ENCODE measurements at places on chromosomes 7 and 10. TPM values are rescaled to one million over a fixed set of nuclear protein-coding genes. Genes with fewer than 3 reads are reported as not detected.

Gene UTF1
- total RNA-seq = not detected

Gene CAMK2B
- 1.6 TPM for total RNA-seq

Gene C10orf62
- total RNA-seq = not detected

Gene ADGRA1
- total RNA-seq = not detected

Gene ANKRD2
- 2.3 TPM for total RNA-seq

Gene POLR2J
- total RNA-seq = 48.9 TPM

Gene CLCN1
- not detected for total RNA-seq

Gene PON3
- total RNA-seq = 3.4 TPM

Gene PYROXD2
- total RNA-seq = 7.0 TPM

Gene HABP2
- not detected for total RNA-seq

Gene FOXI2
- not detected for total RNA-seq

Gene ACTL6B
- not detected for total RNA-seq

Gene KCNMA1
- 0.82 TPM for total RNA-seq

Gene PNLIPRP3
- not detected for total RNA-seq

- no peak overlapping the region for H3K4me3 ChIP-seq
- peaks cover 10% of the 10 kb centered on the region for H3K36me3 ChIP-seq
- H3K27me3 ChIP-seq = no peaks in the 10 kb centered on the region
- peak; percentile 46 for DNase-seq
- no peak overlapping the region for H3K27ac ChIP-seq
Measured at GRCh38 chr7:5408777-5409176, 14.9 kb downstream of the TNRC18 start.

DNA sequence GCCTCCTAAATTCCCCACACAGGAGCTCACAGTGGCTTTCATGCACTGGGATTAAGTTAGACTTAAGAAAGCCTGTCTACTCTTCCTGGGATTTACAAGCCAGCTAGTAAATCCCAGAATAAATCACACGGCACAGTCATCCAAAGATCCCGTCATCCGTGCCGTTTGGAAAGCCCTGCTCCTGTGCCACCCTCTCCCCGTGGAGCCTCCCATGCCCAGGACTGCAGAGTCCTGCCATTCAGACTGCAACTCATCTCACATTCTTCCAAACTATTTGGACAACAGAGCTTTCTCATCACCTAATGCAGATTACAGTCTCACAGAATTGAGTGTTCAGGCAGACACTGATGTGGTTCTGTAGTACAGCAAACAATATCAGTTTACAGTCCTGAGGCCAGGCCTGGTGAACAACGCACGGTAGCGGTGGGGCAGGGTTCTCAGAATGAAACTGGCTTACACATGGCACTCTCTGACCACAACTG, 166.5 kb downstream of the EGFR start:
- no peaks in the 10 kb centered on the region for H3K36me3 ChIP-seq
- H3K27ac ChIP-seq = no peak overlapping the region
- peaks cover 23% of the 10 kb centered on the region for H3K4me1 ChIP-seq
- no peak for DNase-seq
- H3K27me3 ChIP-seq = no peaks in the 10 kb centered on the region
- no peak overlapping the region for H3K4me3 ChIP-seq

DNA sequence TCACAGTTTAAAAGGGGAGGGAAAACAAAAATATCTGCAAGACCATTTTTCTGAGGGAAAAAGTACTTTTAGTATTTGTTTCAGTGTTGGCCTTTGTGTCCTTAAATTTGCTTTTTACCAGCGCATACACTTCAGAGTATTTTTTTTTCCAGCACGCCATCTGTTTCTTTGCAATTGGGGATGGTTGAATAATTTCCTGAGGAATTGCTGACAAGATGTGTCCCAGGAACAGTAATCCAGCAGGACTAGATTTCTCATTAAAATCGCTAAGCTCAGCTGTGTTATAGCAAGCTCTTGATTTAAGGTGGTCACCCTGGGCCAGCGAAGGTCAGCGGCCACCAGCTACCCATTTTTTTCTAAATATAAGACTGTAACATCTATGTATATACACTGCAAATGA, 156.9 kb upstream of the RHOBTB1 start:
- no peak overlapping the region for H3K4me3 ChIP-seq
- no peaks in the 10 kb centered on the region for H3K36me3 ChIP-seq
- peaks cover 6% of the 10 kb centered on the region for H3K27me3 ChIP-seq
- no peak for DNase-seq

DNA sequence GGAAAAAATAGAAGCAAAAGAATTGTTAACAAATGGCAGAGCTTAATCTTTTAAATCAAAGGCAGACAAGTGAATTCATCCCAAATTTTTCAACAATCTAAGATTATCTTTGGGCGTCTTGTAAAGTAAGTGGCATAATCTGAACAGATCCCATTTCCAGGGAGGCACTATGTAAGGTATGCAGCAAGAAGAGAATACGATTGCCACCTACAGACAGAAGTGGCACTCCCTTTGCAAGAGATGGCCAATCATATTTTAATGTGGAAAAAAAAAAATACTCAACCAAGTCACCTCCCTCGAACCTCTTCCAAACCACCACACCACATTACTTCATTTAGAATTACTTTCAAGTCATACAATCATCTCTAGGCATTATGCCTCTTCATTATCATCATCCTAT, 4.0 kb downstream of the GFRA1 start:
- H3K4me3 ChIP-seq = no peak overlapping the region
- no peak overlapping the region for H3K27ac ChIP-seq
- peaks cover 11% of the 10 kb centered on the region for H3K4me1 ChIP-seq
- peaks cover 43% of the 10 kb centered on the region for H3K27me3 ChIP-seq

DNA sequence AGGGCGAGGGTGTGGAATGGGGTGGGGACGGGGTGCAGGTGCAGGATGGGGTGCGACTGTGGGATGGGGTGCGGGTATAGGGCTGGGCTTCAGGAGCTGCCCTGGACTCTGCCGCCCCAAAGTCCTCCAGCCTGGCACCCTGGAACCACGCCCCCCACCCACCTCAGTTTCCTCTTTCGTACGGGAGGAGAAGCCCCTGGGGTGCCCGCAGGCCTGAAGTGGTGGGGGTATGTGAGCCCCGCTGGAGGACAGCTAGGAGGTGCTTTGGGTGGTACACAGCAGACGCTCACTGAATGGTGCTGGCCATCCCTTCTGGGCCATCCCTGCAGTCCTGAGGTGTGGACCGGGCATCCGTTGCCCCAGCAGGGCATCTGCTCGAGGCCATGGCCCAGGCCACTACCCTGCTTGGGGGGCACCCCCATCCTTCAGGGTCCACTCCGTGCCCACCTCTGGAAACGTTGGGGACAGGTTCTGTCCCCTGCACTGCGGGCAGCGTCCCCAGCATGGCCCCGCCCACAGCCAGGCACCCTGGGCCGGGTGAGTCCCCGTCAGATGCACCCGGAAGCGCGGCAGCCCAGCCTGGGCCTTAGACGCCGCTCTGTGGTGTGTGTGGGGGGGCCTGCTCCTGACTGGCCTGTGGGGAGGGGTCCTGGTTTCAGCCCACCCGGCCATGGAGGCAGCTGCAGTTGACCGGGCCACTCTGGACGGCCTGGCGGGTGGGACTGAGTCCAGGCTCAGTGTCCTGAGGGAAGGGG, 41.6 kb downstream of the UNCX start:
- H3K4me3 ChIP-seq = no peak overlapping the region
- no peaks in the 10 kb centered on the region for H3K27me3 ChIP-seq
- H3K36me3 ChIP-seq = no peaks in the 10 kb centered on the region
- H3K27ac ChIP-seq = no peak overlapping the region
- no peaks in the 10 kb centered on the region for H3K4me1 ChIP-seq

GRCh38 chr10:63164166-63164623, 31.1 kb downstream of the NRBF2 start:
- H3K4me1 ChIP-seq = no peaks in the 10 kb centered on the region
- H3K4me3 ChIP-seq = no peak overlapping the region
- no peaks in the 10 kb centered on the region for H3K27me3 ChIP-seq
- no peak for DNase-seq
- peaks cover 8% of the 10 kb centered on the region for H3K36me3 ChIP-seq

DNA sequence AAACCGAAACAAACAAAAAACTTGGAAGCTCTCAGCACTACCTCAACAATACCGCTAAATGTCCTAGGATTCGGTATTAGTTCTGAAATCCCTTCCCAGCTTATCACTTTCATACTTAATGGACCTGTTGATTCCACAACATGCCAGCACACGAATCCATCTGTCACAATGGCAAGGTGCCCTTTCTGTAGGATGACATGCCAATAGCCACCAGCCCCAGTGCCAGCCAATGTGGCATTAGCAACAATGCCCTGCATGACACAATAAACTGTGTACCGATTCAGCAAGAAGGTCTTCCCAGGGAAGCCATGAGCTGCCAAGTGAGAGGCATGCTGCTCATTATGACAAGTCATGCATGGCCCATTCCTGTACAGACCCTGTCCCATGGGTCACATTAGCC, 35.6 kb upstream of the CHCHD3 start:
- H3K4me1 ChIP-seq = no peaks in the 10 kb centered on the region
- no peak for DNase-seq
- H3K27ac ChIP-seq = no peak overlapping the region

GRCh38 chr7:27245798-27246691, 3.4 kb downstream of the EVX1 start:
- H3K4me1 ChIP-seq = peaks cover 6% of the 10 kb centered on the region
- no peak for DNase-seq
- no peak overlapping the region for H3K4me3 ChIP-seq
- no peaks in the 10 kb centered on the region for H3K36me3 ChIP-seq
- peaks cover 96% of the 10 kb centered on the region for H3K27me3 ChIP-seq

DNA sequence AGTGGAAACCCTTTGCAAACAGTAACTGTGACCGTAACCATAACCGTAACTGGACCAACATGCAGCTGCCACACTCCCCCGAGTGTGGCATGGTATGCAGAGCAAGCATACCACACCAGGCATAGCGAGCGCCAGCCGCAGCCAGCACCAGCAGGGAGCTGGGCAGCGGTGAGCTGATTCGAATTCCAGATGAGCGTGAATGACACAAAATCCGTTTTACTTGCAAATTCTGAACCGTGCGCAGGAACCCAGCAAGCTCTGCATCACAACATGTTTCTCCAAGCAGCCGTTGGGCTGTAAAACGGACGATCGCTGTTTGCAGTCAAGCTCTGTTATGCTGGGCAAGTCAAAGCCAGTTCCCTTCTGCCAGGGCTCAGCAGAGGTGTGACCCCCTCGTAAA, 111.1 kb downstream of the OAT start:
- no peak for DNase-seq
- H3K4me3 ChIP-seq = no peak overlapping the region
- H3K27ac ChIP-seq = no peak overlapping the region
- H3K27me3 ChIP-seq = no peaks in the 10 kb centered on the region

DNA sequence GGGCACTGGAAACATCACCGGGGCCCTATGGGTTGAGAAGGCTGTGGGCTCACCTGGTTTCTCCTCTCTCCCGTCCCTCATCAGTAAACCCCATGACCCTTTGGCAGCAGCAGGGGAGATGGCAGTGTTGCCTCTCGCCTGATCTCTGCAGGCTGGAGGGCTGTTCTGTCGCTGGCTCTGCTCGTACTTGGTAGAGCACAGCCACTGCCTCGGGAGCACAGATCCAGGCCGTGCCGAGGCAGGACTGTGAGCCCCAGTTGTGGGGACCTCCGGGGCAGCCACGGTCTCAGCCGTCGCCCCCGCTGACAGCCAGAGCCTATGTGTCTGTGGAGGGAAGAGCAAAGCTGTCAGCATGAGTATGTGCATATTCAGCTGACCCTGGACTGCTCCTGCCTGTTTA, 94.9 kb downstream of the PTPRE start:
- peaks cover 40% of the 10 kb centered on the region for H3K4me1 ChIP-seq
- no peak for DNase-seq
- peaks cover 12% of the 10 kb centered on the region for H3K36me3 ChIP-seq
- H3K4me3 ChIP-seq = no peak overlapping the region

GRCh38 chr7:8051373-8051772, 82.8 kb downstream of the GLCCI1 start:
- H3K4me1 ChIP-seq = no peaks in the 10 kb centered on the region
- no peaks in the 10 kb centered on the region for H3K36me3 ChIP-seq
- DNase-seq = no peak
- H3K4me3 ChIP-seq = no peak overlapping the region
- H3K27me3 ChIP-seq = no peaks in the 10 kb centered on the region

GRCh38 chr7:114819616-114820362, 102.1 kb upstream of the MDFIC start:
- H3K36me3 ChIP-seq = no peaks in the 10 kb centered on the region
- no peak overlapping the region for H3K4me3 ChIP-seq
- H3K27me3 ChIP-seq = no peaks in the 10 kb centered on the region
- DNase-seq = peak; percentile 44
- peaks cover 7% of the 10 kb centered on the region for H3K4me1 ChIP-seq
- H3K27ac ChIP-seq = no peak overlapping the region

DNA sequence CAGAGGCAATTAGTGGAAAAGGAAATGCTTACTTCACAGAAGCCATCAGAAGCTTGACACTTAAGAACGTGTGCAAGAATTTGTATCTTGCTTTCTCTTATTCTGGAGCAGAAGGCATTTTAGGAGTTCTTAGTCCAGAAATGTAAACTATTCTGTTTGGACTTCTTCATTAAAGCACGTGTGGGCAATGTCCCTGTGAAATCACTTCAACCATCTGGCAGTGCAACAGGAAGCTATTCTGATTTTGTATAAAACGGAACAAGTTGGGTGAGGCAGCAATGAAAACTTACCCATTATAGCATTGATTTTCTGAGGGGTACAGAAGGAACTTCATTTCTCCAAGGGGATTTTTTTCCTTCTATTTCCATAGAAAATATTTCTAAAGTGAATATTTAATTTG, 21.3 kb upstream of the ARHGAP21 start:
- no peaks in the 10 kb centered on the region for H3K27me3 ChIP-seq
- no peak overlapping the region for H3K27ac ChIP-seq
- H3K4me3 ChIP-seq = no peak overlapping the region

GRCh38 chr10:23173214-23174073, 18.7 kb upstream of the PTF1A start:
- peaks cover 40% of the 10 kb centered on the region for H3K27me3 ChIP-seq
- no peaks in the 10 kb centered on the region for H3K4me1 ChIP-seq
- H3K4me3 ChIP-seq = no peak overlapping the region
- no peak overlapping the region for H3K27ac ChIP-seq
- DNase-seq = no peak
- no peaks in the 10 kb centered on the region for H3K36me3 ChIP-seq

GRCh38 chr10:90846746-90847145, 11.1 kb downstream of the HTR7 start:
- H3K27ac ChIP-seq = no peak overlapping the region
- H3K36me3 ChIP-seq = no peaks in the 10 kb centered on the region
- no peak for DNase-seq
- H3K27me3 ChIP-seq = peaks cover 4% of the 10 kb centered on the region
- no peaks in the 10 kb centered on the region for H3K4me1 ChIP-seq

DNA sequence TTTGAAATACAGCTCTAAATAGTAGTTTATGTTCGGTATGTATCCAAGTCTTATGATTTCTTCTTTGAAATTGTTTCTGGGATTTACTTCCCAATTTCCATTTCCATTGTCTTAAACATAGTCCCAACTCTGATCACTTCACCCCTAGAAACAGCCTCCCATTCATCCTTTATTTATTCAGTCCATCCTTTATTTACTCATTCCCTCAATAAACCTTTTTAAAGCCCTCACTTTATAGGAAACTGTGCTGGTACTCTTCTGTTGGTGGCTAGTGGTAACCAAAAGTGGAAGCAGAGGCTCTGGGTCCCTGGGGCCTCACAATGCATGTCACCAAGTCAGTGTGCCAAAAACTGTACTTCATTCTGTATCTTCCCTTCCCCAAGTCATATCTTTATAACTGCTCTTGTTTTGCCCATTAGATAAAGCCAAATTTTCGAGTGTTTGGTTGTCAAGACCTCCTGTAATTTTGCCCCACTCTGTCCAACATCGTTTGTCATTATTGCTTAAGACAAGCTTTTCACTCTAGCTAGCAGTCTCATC, 3.9 kb upstream of the EPC1 start:
- peaks cover 15% of the 10 kb centered on the region for H3K4me1 ChIP-seq
- no peak for DNase-seq
- H3K27ac ChIP-seq = no peak overlapping the region
- H3K27me3 ChIP-seq = no peaks in the 10 kb centered on the region
- no peaks in the 10 kb centered on the region for H3K36me3 ChIP-seq
- no peak overlapping the region for H3K4me3 ChIP-seq
